Kidney capillary endothelial cell (primary cell): ENCODE measurements at places on chromosomes 1 and 21.
A peak's percentile ranks its signal among the peaks of the same experiment; 100 is the strongest.

DNA sequence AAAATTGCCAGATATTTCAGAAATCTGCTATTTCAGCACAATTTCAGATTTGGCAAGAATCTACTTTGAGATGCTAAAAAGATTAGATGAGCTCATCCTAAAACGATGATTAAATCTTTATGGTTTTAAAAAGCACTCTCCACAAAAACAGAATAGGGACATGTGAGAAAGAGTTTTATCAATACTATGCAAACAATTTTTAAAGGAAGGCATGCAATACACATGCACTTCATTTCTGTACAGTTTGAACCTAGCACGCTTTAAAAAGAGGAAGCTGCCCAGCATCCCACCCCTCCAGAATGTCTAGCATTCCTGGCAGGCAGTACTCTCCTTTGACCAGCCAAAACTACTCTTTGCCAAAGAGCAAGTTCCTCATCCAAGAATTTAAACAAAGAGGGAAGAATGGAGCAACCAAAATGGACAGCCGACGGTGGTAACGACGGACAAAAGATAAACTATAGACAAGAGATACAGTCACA lies 1.3 kb downstream of the ARHGAP29 start:
- DNase-seq = no peak

GRCh38 chr1:246170574-246171261 lies 336.4 kb downstream of the SMYD3 start:
- DNase-seq = no peak

DNA sequence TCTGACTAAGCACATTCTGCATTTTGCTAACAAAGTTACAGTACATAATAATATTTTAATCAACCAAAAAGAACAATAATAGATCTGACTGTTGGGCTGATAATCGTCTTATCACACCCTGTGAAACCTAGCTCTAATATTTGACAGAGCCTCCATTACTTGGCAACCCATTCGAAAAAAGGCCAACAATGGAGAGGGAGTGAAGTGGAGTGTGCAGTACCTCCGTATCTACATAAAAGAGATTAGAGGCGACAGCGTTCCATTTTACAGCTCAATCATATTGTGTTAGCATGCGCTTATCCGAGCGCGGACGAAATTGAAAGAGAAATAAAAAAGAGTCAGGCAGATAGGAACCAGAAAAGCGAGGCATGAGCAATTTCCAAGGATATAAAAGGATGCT lies 137.3 kb upstream of the USH2A start:
- no peak for DNase-seq

DNA sequence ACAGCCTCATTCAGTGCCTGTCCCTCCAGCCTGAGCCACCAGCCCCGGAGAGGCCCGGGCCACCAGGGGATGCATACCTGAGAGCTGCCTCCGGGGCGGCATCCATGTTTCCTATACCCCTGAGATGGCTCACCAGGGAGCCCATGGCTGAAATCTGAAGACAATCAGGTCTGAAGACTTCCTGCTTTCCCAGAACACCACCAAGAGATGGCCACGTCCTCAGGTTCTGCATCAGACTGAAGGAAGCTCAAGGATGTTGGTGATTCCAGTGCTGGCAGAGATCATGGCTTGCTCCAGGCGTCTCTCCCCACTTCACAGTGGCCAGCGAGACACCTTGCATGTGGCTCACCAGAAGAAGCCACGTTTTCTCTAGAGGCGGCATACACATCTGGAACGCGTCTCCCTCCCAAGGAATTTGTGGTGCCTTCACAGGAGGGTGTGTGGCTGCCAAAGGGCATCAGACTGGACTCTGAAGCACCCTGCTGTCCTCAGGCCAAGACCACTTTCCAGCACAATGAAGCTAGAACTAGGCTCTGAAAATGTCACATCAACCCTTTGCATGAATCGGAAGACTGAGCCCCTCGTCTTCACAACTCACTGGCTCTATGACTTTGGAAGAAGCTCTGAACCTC lies 170.7 kb upstream of the IRF2BP2 start:
- no peak for DNase-seq

DNA sequence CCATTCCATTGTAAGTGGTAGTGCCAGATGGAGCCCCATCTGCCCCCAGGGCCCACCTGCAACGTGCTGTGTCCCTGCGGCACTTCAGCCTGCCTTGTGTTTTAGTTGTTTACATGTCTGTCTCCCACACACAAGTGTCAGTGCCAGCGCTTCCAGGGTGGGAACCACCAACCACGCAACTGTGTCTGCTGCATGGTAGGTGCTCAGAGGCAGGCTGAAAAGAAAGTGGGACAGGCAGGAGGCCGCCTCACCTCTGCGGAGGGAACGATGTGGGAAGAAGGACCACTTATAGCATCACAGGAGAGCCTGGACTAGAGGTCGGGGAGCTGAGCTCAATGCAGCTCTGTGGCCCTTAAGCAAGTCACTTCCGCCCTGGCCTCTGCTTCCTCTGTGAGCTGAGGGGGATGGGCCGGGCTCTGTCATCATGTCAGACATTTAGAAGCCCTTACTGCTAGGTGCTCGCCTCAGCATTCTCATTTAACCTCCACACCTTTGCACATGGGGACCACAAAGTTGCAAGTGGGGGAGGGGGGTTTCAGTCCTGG lies 17.9 kb downstream of the SLC9A1 start:
- DNase-seq = no peak

GRCh38 chr1:78664763-78665162 lies 15.1 kb downstream of the IFI44 start:
- DNase-seq = no peak

- DNase-seq = no peak
Observed at GRCh38 chr1:224894915-224895314, 34.6 kb upstream of the DNAH14 start.

- DNase-seq = peak; percentile 80
Observed at GRCh38 chr1:45393718-45394302, 53.6 kb upstream of the MUTYH start.
